ENCODE measurements at places on chromosomes 11 and 22. TPM values are rescaled to one million over a fixed set of nuclear protein-coding genes. Genes with fewer than 3 reads are reported as not detected.

- DNase-seq, result peak; percentile 55
These were observed at the start of gene DKK3 for GRCh38 chr11:12007769-12008737. Gene DKK3, minus strand, starts transcription at chr11:12008626. Its CDS starts 44 bp downstream, at chr11:12008582.

DNA sequence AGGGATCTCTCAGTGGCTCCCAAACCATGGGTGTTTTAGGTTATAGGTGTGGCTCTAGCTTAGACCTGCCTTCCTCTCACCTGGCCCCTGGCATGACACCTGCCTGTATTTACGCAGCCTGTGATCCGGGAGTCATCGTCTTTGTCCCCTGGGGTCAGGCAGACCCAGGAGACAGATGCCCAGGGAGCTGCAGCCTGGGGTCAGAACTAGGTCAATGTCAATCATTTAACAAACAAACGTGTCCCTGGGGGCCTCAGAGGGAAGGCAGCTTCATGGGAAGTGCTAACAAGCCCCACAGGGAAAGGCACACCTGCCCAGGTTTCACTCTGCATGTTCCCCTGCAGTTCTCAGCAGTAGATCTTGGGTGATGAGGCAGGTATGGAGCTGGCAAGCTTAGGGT, 12.0 kb downstream of the BACE1-AS start:
- no peak for DNase-seq

- peak; percentile 84 for DNase-seq
These were observed at the start of gene PDGFB for GRCh38 chr22:39244496-39245129. Gene PDGFB, minus strand, starts transcription at chr22:39244982. Its CDS starts 1,019 bp downstream, at chr22:39243963.

DNA sequence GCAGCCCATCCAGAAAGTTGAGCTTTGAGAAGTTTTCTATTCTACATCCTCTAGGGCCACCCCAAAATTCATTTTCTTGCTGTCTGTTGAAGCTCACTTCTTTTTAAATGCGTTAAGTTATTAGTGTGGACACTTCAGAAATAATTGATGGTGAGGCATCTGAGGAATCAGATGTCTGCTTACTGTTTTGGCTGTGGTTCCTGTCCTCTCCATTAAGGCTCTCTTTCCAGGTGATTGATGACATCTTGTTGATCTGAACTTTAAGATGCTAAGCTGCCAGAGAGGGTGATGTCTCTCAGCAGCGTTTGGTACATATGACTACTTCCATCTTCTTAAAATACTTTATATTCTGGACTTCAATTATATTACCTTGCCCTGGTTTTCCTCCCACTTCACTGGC, 45.2 kb downstream of the FAT3 start:
- no peak for DNase-seq

- peak; percentile 69 for DNase-seq
These were observed 8.5 kb downstream of the YPEL4 start for GRCh38 chr11:57641011-57641807.

- no peak for DNase-seq
These were observed 294.4 kb downstream of the MN1 start for GRCh38 chr22:27507111-27507611.

GRCh38 chr11:124612045-124612444, 817 bp downstream of the PANX3 start:
- no peak for DNase-seq

DNA sequence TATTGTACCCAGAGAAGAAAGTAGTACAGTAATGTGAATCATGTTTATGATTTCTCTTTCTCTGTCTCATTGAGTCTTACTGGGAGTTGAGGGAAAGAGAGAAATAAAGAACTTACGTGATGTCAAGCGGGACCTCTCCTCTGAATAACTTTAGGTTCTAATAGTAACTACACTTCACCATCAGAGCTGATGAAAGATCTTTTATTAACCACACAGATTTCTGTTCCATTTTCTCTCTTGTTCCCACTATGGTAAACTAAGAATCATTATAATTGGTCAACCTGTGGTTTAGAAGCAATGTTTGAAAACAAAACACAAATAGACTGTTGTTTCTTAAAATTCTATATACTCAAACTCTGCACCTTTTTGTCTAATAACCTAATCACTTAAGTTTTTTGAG, 142.3 kb downstream of the ELP4 start:
- DNase-seq, result no peak

DNA sequence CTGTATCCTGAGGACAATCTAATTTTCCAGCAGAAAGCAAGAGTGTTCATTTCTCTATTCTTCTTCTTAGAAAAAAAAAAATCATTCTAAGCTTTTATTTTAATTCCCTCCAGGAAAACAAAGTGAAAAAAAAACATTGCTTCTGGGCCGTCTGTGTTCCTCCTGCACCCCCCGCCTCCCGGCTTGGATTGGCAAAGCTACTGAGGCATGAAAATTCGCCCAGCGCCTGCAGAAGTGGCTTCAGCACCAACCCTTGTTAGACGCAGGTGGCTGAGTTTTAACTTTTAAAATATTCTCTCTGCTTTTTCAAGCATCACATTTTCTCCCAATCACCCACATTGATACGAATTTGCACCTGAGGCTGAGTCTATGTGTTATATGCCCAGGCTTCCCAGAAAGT, 401.6 kb downstream of the BRD1 start:
- DNase-seq, result no peak

Gene SNX32
- 0.10 TPM for total RNA-seq

Gene MYBPC3
- not detected for total RNA-seq

- DNase-seq, result no peak
These were observed 338.7 kb downstream of the GUCY1A2 start for GRCh38 chr11:106679581-106679980.

Gene RIC3
- total RNA-seq, result 5.7 TPM

GRCh38 chr22:26066534-26066933, 102.7 kb upstream of the SEZ6L start:
- peak; percentile 12 for DNase-seq

Gene KCNQ1OT1
- 10.3 TPM for total RNA-seq

Gene ATL3
- total RNA-seq, result 67.5 TPM

DNA sequence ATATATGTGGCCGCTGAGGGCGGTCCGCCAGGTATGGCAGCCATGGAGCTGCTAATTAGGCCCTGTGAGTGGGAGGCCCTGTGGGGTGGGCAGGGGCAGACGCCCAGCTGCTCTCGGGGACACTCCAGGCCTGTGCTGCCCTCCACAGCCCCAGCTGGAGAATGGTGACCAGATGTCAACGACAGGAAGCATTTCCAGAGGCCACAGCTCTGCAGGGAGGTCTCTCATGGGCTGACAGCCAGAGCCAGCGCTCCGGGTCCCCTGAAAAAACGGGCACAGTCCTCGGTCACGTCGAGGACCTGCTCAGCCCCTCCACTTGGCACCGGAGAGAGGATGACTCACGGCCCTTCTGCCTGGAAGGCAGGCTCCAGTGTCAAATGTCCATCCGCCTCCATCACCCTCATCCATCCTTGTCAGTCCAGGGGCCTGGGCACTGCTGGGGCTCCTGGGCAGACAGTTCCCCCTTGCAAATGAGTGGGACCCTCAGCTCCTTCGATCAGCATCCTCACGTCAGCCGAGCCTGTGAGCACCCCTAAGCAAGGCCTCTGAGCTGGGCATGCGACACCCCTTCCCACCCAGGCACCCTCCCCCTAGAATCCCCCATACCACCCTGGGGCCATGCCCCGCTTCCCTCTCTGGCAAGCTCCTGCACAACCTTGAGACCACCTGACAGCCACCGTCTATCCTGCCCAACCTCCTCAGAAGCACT, 1.9 kb downstream of the BID start:
- DNase-seq, result peak; percentile 61

DNA sequence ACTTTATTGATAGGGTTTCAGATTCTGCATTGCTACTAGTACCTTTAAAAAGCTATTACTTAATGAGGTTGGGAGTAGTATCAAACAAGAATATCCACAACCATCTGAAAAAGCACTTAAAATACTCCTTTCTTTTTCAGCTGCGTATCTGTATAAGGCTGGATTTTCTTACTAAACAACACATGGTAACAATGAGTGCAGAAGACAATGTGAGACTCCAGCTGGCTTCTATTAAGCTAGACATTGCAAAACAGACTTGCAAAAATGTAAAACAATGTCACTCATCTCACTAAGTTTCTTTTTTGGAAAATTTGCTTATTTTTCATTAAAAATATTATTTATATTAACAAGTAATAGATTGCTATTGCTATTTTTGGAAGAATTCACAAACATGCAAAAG, 132.6 kb downstream of the WNT11 start:
- DNase-seq, result peak; percentile 75

DNA sequence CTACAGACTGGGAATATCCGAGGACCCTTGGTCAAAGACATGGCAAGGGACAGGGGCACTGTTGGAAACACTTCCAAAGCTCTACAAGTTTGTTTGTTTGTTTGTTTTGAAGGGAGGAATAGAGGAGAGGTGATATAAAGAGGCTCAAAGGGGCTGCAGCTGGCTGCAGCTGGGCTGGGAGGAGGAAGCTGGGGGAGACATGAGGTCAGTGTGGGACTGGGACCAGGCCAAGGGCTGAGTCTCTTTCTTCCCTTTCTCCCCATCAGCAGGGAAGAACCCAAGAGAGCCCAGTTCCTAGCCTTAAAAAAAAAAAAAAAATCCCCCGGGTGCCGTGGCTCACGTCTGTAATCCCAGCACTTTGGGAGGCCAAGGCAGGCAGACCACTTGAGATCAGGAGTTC, 5.0 kb downstream of the RHOG start:
- no peak for DNase-seq

- peak; percentile 66 for DNase-seq
These were observed 3.4 kb downstream of the KIRREL3 start for GRCh38 chr11:126997196-126997595.

Gene APOA4
- not detected for total RNA-seq

- no peak for DNase-seq
These were observed 36.4 kb downstream of the SLC22A12 start for GRCh38 chr11:64627371-64627770.

- DNase-seq, result peak; percentile 80
These were observed 60.6 kb downstream of the PPP6R2 start for GRCh38 chr22:50403701-50404101.

GRCh38 chr11:82398300-82398815, 335.3 kb downstream of the FAM181B start:
- no peak for DNase-seq

Gene SAA4
- total RNA-seq, result not detected

- DNase-seq, result no peak
These were observed 3.1 kb downstream of the CCDC88B start for GRCh38 chr11:64342869-64343745.

Gene LYVE1
- 22.3 TPM for total RNA-seq

- DNase-seq, result peak; percentile 82
These were observed 34.9 kb downstream of the TBC1D22A start for GRCh38 chr22:46797355-46797754.

DNA sequence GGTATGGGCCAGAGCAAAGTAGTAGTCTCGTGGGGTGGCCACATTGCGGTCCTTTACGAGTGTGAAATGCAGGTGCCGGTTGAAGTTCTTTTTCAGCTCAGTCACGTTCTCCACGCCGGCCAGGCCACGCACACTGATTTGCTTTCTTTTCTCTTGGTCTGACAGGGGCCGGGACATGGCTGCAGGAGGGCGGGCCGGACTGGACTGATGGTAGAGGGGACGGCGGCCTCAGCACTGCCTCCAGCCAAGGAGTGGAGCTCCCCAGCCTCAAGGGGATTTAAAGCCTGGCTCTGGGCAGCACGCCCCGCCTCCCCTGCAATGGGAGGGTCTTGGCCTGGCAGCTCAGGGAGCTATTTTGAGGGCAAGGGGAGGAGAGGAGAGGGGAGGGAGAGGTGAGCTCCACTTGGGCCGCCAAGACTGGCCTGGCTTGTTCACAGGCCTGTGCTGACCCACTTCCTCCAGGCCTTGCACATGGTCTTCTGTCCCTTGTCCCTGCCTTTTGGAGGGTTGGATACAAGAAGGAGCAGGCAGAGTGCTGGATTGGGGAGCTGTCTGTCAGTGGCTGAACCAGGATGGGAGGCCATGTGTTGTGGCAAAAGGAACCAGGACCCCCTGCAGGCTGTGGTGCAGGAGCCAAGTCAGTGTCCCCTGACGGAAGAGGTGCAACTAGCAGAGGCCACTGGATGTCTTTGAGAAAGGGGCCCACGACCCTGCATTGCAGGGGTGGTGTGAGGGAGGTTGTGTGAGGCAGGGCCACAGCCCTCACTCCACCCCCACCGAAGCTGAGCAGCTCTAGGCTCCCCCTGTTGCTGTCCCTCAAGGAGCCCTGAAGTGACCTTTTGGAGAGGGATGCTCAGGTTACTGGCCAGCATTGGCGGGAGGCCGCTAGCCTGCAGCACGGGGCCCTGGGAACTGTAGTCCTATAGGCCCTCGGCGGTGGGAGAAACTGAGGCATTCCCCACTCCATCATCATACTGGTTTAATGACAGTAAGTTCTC, at the start of gene PYGM:
Gene PYGM, minus strand, starts transcription at position 253 of the 998 bp plus-strand sequence. Its CDS starts 76 bp downstream, at position 177.
- peak; percentile 90 for DNase-seq

Gene ESAM
- total RNA-seq, result 24.0 TPM

DNA sequence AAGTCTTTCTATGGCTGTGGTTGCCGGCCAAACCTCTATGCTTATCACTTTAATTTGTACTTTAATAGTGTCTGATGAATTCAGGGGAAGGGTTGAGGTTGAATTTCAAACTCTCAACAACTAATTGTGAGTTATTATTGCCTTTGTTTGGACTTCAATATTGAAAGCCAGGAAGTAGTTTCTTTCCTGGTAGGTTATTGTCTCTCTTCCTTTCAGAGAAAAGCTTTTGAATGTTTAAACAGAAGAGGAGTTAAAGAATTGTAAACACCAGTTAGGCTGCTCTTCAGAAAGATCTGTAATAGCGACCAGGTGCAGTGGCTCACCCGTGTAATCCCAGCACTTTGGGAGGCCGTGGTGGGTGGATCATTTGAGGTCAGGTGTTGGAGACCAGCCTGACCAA, 22.2 kb downstream of the NNMT start:
- no peak for DNase-seq

Gene LUZP2
- total RNA-seq, result 3.6 TPM

- no peak for DNase-seq
These were observed 17.6 kb downstream of the SLC22A12 start for GRCh38 chr11:64608636-64609035.

Gene BEST1
- 3.3 TPM for total RNA-seq

Gene CEND1
- total RNA-seq, result not detected

DNA sequence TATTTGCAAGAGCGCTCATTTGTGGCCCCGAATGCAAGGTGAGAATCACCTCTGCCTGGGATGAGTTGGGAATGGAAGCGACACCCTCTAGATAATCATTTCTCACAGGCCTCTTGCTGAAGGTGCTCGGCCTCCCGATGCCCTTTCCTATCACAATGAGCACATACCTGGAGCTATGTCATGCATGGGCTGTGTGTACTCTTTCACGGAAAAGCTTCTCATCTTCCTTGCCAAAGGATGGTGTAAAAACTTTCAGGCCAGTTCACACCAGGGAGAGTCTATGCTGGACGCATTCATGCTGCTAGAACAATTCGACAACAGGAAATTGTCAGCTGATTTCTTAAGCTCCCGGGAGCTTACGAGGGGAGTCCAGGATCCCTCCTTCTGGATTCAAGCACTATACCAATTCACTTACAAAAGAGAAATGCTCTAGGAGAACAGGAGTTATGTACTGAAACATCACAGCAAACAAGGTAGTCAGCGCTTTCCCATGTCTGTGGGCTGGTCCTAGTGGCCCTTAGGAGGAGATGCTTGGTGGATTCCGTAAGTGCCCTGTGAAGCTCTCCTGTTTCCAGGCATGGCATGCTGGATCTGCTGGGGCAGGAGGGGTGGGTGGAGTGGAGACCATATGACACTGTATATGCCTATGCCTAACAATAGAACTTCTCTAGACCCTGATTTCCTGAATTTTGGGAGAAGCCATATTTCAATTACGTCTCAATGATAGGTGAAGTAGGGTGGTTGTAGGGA, 53.1 kb upstream of the B3GAT1 start:
- no peak for DNase-seq

- DNase-seq, result no peak
These were observed 4.1 kb upstream of the CABP7 start for GRCh38 chr22:29715705-29716104.

- no peak for DNase-seq
These were observed 31.8 kb upstream of the RBMXL2 start for GRCh38 chr11:7056828-7057513.
